AG10803 (cell line): ENCODE measurements at places on chromosomes 1 and 21.

GRCh38 chr21:43916691-43917514 is 51.9 kb downstream of the AGPAT3 start:
- no peak for DNase-seq

GRCh38 chr1:110011527-110012041 is 22.8 kb upstream of the STRIP1 start:
- DNase-seq: peak; percentile 66

DNA sequence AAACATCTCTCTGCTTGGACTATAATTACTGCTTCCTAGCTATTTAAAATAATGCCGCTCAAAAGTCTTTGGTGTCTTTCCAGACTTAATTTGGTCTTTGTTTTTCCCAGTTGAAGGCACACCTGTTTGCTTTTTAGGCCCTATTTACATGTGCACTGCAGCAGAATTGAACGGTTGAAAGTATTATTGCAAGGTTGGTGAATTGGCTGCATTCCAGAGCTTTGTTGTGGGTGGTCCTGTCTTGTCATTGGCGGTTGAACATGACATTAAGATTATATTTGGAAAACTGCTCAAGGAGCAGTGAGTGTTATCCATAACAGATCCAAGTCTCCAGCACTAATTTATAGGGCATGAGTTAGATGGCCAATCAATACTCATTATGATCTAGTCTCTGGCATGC is 656.3 kb downstream of the PTPRC start:
- DNase-seq: no peak

DNA sequence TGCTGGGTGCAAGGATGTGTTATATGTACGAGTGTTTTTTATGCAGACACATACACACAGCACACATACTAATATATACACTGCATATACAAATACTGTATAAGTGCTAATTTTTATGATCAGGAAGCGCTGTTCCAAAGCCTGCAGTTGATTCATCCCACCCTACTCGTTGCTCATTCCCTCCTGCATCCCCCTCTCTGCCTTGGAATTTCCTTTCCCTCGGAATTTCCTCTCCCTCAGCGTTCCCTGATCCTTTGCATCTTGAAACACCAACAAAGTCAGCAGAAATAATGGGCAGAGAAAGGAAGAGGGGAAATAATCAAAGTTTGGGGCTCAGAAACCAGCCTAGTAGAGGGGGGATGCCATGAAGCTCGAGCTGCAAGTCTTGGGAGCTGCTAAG is 98.9 kb downstream of the CSMD2 start:
- no peak for DNase-seq

DNA sequence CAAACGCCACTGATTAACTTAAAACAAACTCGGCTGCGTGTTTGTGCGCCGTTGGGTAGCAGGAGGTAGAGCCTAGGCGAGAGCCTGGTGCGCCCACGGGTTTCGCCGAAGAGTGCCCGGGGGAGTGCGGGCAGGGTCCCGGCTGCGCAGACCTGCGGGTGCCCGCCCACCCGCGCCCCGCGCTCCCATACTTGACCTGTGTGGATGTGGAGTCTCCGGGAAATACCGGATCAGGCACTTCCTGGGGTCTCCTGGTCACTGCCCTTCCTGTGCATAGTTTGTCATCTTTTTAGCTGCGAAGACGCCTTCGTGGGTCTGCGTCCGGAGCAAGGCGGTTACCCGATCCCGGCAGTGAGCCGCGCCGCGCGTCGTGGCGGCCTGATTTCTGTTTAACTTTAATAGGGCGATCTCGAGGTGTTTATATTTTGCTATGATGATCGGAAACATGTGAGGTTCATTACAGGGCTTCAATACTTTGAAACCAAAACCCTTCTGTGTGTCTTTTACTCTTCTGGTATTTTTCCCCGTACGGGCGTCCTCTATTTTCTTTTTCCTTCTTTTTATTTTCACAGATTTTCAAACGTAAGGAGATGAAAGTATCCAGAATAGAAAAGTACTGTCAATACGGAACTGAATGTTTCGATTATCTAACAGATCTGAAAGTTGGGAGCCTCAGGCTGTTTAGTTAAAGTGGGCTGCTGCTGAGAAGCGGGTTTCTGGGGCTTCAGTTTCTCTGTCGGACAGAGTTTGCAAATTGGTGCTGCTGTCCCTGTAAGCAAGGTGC is 15.2 kb downstream of the NR5A2 start:
- no peak for DNase-seq

- peak; percentile 43 for DNase-seq
Observed at GRCh38 chr1:25799935-25800702, at the start of gene SELENON. Gene SELENON, plus strand, starts transcription at chr1:25800193. Its CDS starts 38 bp downstream, at chr1:25800231.
